ENCODE measurements at places on chromosomes 2 and 18.

DNA sequence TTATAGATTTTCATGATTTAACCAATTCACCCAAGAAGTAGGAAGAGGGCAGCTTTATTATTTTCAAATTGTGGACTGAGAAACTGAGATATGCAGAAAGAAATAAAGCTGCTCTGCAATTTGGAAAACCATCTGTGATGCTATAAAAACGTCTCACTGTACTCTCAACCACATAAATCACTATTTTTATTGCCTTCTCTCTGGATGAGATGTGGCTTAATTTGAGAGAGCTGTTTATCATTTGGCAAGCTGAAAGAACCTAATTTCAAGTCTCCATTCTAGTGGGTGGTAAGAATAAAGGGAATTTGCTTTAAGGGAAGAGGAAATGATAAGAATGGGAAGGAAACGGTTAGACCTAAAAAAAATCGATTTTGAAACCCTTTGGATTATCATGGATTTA, 49.9 kb upstream of the CYP1B1 start:
- H3K27ac ChIP-seq = no peak overlapping the region
- no peaks in the 10 kb centered on the region for H3K27me3 ChIP-seq

- no peak overlapping the region for H3K27ac ChIP-seq
- no peaks in the 10 kb centered on the region for H3K4me1 ChIP-seq
- no peak for DNase-seq
- no peak overlapping the region for H3K4me3 ChIP-seq
- H3K36me3 ChIP-seq = no peaks in the 10 kb centered on the region
Observed at GRCh38 chr2:140975237-140975636, 1155.6 kb downstream of the LRP1B start.

DNA sequence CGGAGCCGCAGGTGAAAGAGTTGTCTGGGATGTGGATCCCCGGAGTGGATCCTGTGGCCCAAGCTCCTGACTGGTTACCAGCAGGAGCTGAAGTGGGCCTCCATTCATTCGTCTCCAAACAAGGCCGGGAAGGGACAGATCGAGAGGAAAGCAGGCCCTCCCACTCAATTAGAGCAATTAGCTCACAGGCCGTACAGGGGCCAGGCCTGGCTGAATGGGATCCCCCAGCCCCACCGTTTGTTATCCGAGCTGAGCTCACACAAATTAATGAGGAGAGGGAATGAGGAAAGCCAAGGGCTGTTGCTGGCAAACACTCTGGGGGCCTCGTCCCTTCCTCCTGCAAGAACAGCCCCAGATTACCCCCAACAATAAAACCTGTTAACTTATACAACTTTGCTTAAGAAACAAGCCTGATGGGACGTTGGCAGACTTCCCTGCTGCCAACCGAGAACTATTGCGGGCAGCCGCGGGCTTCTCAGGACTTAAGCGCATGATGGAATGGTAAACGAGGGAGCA, 338.0 kb downstream of the BCL11A start:
- H3K27ac ChIP-seq = peak overlapping the region; percentile 71
- H3K36me3 ChIP-seq = no peaks in the 10 kb centered on the region
- H3K4me3 ChIP-seq = no peak overlapping the region
- no peaks in the 10 kb centered on the region for H3K4me1 ChIP-seq
- DNase-seq = peak; percentile 62

- no peak overlapping the region for H3K4me3 ChIP-seq
- H3K27me3 ChIP-seq = peaks cover 3% of the 10 kb centered on the region
- peaks cover 37% of the 10 kb centered on the region for H3K4me1 ChIP-seq
- no peak for DNase-seq
Observed at GRCh38 chr2:66565291-66565690, 130.4 kb downstream of the MEIS1 start.

GRCh38 chr18:10032331-10033015, 118.7 kb downstream of the VAPA start:
- no peak for DNase-seq
- no peak overlapping the region for H3K4me3 ChIP-seq
- H3K27me3 ChIP-seq = no peaks in the 10 kb centered on the region
- no peak overlapping the region for H3K27ac ChIP-seq
- H3K4me1 ChIP-seq = no peaks in the 10 kb centered on the region
- no peaks in the 10 kb centered on the region for H3K36me3 ChIP-seq

DNA sequence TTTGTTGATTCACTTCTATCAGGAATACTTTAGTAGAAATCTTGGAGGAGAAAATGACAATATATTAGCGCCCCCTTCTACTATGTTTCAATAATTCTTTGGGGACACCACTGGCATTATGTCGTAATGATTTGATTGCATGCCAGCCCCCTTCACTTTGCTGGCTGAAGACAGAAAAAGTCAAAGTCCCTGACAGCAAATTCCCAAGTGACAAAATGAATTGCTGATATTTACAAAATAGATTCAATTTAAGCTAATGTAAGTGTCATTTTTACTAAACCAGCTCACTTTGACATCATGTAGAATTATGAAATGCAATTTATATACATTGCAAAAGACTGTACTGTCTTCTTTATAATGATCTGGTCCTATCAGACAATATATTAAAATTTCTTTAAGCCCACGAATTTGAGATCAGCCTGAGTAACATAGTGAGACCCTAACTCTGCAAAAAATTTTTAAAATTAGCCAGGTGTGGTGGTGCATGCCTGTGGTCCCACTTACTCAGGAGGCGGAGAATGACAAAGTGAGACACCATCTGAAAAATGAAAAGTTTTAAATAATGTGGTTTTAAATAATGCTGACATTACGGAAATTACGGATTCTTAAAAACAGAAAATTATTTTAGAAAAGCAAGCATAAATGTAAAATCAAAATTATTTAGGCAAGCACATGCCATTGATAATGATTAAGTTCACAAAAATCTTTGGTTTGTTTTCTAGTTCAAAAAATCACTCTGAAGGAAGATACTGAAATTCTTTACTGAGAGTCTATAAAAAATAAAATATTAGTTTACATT, 520.1 kb upstream of the PKDCC start:
- DNase-seq = no peak
- H3K27ac ChIP-seq = no peak overlapping the region
- H3K27me3 ChIP-seq = no peaks in the 10 kb centered on the region
- H3K4me1 ChIP-seq = no peaks in the 10 kb centered on the region
- no peak overlapping the region for H3K4me3 ChIP-seq

DNA sequence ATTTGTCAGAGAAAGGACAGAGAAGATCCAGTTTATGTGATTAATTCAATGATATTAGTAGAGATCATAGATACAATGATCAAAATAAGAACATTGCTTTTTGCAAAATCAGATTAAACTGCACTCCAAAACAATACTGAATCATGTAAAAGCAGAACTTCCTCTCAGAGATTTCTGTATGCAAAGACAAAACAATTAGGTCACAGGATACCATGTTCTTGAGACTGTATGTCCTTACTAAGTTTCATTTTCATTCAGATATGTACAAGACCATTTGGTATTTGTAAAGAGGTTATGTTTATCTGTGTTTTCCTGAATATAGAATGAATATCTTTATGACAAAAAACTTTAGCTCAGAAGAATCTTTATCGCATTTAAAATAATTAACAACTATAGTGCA, 161.8 kb downstream of the DLGAP1 start:
- H3K27me3 ChIP-seq = no peaks in the 10 kb centered on the region
- no peaks in the 10 kb centered on the region for H3K36me3 ChIP-seq
- H3K27ac ChIP-seq = no peak overlapping the region

DNA sequence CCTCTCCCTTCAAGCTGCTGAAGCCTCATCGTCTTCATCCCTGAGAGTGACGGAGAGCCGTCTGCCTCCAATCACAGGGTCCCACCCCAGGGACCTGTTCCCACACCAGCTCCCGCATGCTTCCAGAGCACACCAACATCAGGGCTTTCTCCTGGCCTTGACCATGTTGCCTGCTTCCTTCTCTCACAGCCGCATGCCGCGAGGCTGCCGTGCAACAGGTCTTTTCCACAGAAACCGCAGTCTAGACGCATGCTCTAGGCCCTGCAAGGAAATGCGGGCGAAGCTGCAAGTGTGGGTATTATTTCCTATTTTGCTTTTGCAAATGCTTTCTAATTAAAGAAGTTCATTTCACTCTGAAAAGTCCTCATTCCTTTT, 277.8 kb downstream of the EIPR1 start:
- no peak overlapping the region for H3K27ac ChIP-seq
- no peak overlapping the region for H3K4me3 ChIP-seq
- DNase-seq = no peak
